ENCODE measurements at places on chromosomes 6 and 20.

DNA sequence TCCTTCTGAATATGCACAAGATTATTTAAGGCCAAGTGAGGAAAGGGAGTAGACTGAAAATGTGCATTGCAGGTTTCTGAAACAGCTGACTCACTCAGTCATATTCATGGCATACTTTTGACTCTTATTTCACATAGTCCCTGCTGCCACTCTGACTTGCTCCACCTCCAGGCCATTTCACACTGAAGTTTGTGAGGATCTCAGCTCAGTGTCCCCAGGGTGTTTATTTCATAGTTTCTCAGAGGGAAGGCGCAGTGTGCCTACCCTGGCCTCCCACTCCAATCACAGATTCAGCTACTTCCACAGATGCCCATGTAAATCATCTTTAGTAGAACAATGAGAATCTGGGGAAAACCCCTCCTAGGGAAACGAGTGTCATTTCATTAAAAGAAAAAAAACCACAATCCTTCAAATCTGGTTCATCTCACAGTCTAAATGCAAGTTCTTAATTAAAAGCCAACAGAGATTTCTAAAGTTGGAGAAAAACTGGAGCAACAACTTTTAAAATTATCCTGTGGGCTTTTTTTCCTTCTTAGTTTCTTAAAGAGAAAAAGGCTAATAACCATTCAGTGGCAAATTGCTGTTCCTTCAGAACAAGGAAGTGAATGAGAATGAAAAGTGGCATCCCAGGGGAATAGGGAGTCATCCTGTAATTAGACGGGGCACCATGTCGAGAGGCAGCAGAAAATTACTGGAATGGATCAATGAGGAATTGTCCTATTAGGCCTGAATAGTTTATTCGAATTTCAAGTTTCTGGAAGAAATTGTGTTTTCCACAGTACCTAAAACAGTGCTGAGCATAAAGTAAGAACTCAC is 133.6 kb downstream of the TFAP2B start:
- DNase-seq = no peak

DNA sequence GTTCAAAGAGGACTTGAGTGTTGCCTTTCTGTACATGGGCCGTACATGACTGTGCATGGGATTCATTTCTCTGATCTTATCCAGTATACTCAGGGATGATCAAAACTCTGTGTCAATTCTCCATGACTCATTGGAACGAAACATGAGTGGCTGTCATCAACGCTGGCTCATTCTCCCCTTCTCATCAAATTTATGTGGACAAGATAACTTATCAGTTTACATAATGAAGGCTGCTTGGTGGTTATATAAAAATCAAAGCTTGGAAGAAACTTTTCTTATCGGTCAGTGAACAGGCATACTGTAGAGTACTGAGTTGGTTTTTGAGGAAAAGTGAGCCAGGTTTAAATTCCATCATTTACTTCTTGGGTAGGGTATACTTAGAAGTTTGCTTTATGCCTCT is 24.9 kb downstream of the CRISP1 start:
- DNase-seq = no peak

GRCh38 chr6:135351635-135352034 is 145.9 kb downstream of the AHI1 start:
- DNase-seq = no peak

DNA sequence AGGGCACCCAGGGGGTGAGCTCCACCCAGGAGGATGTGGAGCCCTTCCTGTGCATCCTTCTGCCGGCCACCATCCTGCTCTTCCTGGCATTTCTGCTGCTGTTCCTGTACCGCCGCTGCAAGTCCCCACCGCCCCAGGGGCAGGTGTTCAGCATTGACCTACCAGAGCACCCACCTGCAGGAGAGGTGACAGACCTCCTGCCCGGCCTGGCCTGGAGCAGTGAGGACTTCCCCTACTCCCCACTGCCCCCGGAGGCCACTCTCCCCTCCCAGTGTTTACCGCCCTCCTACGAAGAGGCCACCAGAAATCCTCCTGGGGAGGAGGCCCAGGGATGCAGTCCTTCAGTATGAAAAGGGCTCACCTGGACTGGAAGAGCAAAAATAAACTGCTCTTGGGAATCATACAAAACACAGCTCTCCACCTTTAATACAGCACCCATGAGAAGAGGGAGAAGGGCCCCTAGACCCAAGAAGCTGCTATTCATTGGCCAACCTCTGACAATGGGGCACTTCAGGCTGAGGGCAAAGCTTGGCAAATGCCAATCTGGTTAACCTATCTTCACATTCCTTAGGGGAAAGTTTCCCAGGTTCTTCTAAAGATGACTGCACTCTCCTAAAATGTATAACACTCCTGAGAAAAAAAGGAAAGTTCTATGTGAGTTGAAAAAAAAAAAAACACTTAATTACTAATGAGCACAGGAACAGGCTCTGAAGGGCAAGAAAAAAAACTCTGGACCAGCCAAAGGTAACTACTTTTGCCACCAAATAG is 5.0 kb downstream of the SMIM28 start:
- DNase-seq = no peak

DNA sequence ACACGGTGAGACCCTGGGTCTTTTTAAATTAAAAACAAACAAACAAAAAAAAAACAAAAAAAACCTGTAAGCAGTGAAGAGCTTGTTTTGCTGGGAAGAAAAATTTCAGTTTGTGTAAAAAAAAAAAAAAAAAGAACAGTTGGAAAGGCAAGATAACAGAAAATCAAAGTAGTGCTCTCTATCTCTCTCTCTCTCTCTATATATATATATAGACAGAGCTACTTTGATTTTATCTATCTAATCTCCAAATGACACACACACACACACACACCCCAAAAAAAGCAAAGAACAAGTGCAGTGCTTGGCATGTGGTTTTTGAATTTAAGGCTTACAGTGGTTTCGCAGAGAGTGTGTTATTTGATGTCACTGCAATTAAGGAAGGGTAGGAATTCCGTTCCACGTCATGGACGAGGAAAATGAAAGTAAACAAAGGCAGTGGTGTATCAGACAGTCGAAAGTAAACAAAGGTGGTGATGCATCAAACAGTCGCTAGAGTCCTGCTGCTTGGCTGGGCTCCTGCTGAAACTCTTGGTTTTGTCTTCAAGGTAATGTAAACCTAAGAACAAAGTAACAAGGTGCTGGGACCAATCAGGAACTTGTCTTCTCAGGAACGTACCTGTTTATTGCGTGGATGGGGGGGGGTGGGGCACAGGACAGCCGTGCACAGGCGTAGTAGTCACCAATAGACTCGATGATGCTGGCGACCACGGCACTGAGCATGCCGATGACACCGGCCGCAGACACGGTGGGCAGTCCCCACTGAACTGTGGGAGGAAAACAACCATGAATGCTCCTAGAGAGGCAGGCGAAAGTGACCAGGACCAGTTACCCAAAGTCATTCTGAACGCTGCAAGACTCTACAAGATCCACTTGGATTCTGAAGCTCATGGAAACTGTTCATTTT is 131.8 kb downstream of the SLC23A2 start:
- no peak for DNase-seq

GRCh38 chr6:74491844-74492374 is 713.9 kb downstream of the COL12A1 start:
- DNase-seq = no peak

DNA sequence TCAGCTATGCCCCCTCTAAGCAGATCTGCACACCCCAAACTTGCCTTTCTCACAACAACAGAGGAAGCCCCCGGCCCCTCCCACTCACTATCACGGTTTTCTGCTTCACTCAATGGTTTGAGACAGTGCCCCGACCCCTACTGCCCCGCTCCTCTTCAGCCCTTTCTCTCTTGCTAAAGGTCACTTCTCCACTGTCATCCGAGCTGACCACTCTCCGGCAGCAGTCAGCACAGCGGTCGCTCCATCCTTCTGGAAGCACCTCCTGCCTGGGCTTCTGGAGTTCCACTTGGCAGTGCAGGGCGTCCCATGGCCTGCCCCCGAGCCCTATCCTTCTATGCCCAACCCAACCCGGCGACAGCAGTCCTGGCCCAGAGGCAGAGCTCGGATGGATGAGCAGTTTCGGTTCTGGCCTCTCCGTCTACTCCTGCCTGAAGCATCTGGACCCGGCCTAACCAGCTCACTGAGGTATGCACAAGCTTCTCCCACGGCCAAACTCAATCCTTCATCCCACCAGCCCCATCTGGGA is 4.1 kb downstream of the CTSZ start:
- no peak for DNase-seq

DNA sequence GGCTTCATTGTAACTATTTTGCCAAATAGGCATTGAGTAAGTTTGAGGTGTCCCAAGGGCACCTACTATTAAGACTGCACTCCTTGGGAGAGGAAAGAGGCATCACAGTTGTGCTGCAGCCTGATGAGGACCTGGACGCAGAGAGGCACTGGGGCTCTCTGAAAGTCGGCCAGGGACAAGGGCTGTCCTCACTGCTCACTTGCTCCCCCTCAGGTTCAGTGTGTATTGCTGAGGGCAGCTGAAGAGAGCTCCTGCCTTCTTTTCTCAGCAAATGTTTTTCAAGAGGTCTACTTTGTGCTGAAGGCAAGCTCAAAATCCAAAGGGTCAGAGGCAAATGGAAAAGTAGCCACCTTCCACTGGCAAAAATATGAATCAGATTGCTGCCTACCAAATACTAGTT is 331.8 kb downstream of the RIMS1 start:
- DNase-seq = peak; percentile 32

DNA sequence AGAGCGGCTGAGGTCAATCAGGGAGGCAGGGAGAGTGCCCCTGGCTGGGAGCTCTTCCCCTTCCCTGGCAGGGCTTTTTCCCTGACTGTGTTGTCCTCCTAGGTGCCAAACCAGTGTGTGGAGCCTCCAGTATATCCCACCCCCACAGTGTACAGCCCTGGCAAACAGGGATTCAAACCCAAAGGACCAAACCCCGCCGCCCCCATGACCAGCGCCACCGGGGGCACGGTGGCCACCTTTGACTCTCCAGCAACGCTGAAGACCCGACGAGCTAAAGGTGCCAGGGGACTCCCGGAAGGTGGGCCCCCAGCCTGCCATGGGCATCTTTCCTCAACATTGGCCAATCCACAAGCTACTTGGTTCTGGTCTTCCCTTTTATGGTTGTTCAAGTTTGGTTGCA is 25.2 kb downstream of the ZNF341 start:
- DNase-seq = no peak
